ENCODE measurements at places on chromosomes 2 and 18. TPM values are rescaled to one million over a fixed set of nuclear protein-coding genes. Genes with fewer than 3 reads are reported as not detected.

DNA sequence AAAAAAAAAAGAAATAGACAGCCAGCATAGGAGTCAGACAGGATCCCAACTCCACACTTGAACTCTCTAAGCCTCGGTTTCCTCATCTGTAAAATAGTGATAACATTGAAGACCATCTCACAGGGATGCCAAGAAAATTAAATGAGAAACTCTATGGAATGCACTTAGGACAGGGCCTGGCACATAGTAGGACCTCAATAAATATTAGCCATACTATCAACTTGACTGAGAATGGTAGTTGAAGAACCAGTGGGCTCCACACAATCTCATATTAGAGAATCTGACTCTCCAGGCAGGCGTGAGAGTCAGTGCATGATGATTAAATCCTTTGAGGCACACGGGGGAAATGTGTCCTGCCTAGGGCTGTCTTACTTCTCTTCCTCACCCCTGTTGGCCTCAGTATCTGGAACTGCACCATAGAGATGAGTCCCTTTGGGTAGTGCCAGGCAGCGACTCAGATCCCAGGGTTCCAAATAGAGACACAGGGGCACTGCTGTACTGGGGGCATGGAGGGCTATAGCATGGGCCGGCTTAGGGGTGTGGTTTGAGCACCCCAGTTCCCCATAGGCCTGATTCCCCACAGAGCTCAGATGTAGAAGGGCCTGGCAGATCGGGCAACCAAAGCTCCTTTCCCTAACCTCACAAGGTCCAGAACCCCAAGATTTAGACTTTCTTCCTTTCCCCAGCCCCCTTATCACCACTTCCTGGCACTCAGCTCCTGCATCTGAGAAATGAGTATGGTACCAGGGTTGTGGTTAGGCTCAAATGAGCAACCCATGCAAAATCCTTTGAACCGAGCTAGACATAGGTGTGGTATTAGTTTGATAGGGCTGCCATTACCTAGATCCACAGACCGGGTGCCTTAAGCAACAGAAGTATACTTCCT, 51.3 kb upstream of the CAB39 start:
- no peak for DNase-seq

Gene NEU4
- total RNA-seq: 0.13 TPM

Gene PAIP2B
- total RNA-seq: 1.0 TPM

Gene DOK6
- 2.3 TPM for total RNA-seq

DNA sequence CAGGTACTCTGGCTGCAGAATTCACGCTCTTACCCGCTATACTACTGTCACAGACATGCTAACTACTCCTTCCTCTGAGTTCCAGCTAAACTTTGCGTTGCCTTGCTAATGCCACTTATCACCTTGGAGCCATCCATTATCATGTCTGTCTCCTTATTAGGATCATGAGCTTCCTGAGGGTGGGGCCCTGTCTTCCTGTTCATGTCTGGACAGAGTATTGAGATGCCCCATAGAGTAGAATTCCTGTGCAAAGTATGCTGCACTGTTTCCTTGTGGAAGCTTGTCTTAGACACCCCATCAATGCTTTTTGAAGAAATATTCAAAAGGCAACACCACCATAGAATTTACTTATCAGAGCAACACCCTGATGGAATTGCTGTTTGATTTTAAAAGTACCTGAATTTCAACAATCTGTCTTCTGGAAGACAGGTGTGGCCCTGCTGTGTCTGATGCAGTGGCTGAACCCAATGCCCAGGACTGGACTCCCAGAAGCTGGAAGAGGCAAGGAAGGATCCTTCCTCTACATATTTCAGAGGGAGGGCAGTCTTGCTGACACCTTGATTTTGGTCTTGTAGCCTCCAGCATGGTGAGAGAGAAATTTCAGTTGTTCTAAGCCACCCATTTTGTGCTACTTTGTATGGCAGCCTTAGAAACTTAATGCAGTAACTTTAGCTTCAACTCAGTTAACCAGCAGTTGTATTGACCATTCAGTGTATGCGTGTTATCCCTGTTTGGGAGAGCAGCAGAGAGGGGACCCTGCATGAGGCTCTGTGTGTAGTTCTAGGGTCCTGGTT, 5.6 kb downstream of the LAMA3 start:
- no peak for DNase-seq

DNA sequence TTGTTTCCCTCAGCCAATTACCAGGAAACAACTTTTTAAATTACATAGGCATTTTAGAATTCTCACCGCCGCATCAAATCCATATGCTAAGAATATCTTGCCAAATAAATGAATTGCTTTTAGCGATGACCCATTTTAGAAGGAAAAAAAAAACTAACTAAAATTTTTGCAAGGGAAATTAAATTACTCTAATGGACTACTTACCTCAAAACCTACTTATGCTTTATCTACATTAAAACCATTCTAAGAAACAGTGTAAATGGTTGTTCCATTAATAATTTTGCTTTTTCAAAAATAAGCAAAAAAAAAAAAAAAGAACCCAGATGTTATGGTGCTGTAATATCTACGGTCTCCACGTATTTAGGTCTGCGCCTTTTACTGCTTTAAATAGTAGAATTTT, 73.5 kb upstream of the CCDC150 start:
- no peak for DNase-seq

GRCh38 chr2:152094014-152094413, 4.8 kb downstream of the CACNB4 start:
- no peak for DNase-seq
